ENCODE measurements at places on chromosomes 16 and 17.

GRCh38 chr16:75266738-75267630 is 15.6 kb upstream of the BCAR1 start:
- no peak for DNase-seq

DNA sequence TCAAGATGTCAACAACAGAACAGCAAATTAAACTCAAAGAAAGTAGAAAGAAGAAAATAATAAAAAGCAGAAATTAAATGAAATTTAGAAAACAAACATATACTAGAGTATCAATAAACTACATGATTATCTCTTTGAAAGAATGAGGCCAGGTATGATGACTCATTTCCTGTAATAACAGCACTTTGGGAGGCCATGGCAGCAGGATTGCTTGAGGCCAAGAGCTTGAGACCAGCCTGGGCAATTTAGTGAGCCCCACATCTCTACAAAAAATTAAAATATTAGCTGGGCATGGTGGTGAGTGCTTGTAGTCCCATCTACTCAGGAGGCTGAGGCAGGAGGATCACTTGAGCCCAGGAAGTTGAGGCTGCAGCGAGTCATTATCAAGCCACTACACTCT is 232.5 kb downstream of the RAB11FIP4 start:
- no peak for DNase-seq

DNA sequence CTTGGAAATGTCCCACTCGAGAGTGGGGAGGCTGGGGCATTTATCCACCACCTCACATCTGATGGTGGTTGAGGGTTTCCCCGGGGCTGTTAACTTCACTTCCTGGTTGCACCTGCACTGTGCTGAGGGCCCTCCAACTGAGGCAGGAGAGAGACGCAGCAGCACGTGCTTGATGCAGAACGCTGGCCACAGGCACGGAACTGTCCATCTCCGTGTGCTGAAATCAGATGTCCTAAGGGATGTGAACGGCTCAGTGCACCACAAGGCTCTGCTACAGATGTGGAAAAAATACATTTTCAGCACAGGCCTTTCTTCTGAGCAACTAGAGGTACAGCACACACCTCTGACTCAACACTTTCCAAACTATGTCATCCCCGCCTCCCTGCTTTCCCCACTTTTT is 114.8 kb upstream of the C16orf82 start:
- DNase-seq, result no peak

GRCh38 chr16:3578610-3579551 is 1.7 kb upstream of the NLRC3 start:
- peak; percentile 49 for DNase-seq
